ENCODE measurements at places on chromosomes 16 and 17.

GRCh38 chr16:6446370-6446769 lies 886.3 kb upstream of the RBFOX1 start:
- DNase-seq: no peak

DNA sequence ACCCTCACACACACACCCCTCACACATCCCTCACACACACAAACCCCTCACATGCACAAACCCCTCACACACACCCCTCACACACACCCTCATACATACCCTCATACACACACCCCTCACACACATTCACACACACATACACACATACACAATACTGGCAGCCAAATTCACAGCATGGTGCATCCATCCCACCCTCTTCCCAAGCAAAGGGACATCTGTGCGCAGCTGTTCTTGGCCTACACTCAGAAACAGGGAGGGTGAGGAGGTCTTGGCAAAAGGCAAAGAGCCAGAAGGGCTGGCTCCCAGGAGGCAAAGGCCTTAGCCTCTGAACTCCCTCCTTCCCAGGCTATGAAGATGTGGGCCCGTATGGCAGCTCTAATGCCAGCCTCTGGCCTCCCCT lies 23.4 kb downstream of the C17orf67 start:
- no peak for DNase-seq

DNA sequence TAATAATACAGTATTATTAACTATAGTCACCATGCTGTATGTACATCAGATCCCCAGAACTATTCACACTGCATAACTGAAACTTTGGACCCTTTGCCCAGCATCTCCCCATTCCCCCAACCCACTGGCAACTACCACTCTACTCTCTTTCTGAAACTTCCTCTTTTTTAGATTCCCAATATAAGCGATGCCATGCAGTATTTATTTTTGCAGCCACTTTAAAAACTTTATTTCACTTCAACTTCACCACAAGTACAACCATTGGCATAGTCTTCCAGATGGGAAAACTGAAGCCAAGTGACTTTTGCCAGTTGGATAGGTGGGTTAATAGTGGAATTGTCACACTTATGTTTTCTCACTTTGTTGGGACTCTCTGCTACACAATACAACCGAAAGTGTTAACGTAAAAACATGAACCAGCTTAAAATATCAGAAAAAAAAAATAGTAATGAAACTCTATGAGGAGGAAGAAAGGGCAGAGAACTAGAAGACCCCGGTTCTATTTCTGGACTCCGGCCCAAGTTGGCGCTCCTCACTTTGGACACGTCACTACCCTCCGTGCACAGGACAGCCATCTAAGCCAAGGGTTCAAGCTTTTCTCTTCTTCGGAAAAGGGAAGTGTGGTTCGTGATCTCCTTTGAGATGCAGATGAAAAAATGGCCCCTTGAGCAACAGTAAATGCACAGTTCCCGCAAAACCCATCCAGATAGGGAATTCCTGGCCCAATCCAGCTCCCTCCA lies 743 bp downstream of the SHCBP1 start:
- DNase-seq: no peak

- DNase-seq: no peak
Measured at GRCh38 chr17:67095803-67096202, 51.4 kb downstream of the CACNG1 start.

All from tibial artery (tissue), 4 donors.